ENCODE measurements at places on chromosomes 1 and 21. TPM values are rescaled to one million over a fixed set of nuclear protein-coding genes. Genes with fewer than 3 reads are reported as not detected.

Gene TFF2
- polyA plus RNA-seq = not detected

Gene AIM2
- polyA plus RNA-seq = 0.28 TPM

Gene MARK1
- polyA plus RNA-seq = 5.5 TPM

Gene OR6K3
- polyA plus RNA-seq = not detected

Gene HCRTR1
- polyA plus RNA-seq = 0.61 TPM

Gene LCE2C
- polyA plus RNA-seq = not detected

Gene MKNK1
- polyA plus RNA-seq = 13.9 TPM

Gene IL22RA1
- polyA plus RNA-seq = 0.44 TPM

Gene PTPRF
- 174 TPM for polyA plus RNA-seq

Gene RAB3B
- 12.5 TPM for polyA plus RNA-seq

Gene NHLH1
- 0.91 TPM for polyA plus RNA-seq

Gene NUP210L
- not detected for polyA plus RNA-seq

Gene MIXL1
- 1.8 TPM for polyA plus RNA-seq

Gene CHIA
- not detected for polyA plus RNA-seq

Gene S100A10
- polyA plus RNA-seq = 23.9 TPM

Gene GPATCH4
- 19.3 TPM for polyA plus RNA-seq

Gene C1QTNF12
- 2.1 TPM for polyA plus RNA-seq

Gene VHLL
- not detected for polyA plus RNA-seq

Gene MROH7
- 0.27 TPM for polyA plus RNA-seq

Gene C1orf116
- 1.7 TPM for polyA plus RNA-seq

Gene IL24
- not detected for polyA plus RNA-seq

Gene UMODL1
- polyA plus RNA-seq = not detected

Gene CASQ1
- 1.3 TPM for polyA plus RNA-seq

Gene NTNG1
- 1.2 TPM for polyA plus RNA-seq

Gene SPRR2E
- polyA plus RNA-seq = not detected

Gene XCL1
- 0.39 TPM for polyA plus RNA-seq

Gene SETD4
- polyA plus RNA-seq = 20.1 TPM

Gene FAM3B
- 2.0 TPM for polyA plus RNA-seq

Gene DCST1
- polyA plus RNA-seq = 0.03 TPM

Gene DEPDC1
- polyA plus RNA-seq = 5.5 TPM

Gene LCE1C
- polyA plus RNA-seq = not detected

Gene PTAFR
- 3.4 TPM for polyA plus RNA-seq

Gene CD48
- polyA plus RNA-seq = not detected

Gene CALML6
- 0.96 TPM for polyA plus RNA-seq

Gene IARS2
- polyA plus RNA-seq = 12.4 TPM

Gene LPAR3
- polyA plus RNA-seq = 17.1 TPM

Gene NHLH2
- 0.89 TPM for polyA plus RNA-seq

Gene CLDN17
- not detected for polyA plus RNA-seq
